ENCODE measurements at places on chromosomes 7 and 10. TPM values are rescaled to one million over a fixed set of nuclear protein-coding genes. Genes with fewer than 3 reads are reported as not detected.
A peak's percentile ranks its signal among the peaks of the same experiment; 100 is the strongest.

DNA sequence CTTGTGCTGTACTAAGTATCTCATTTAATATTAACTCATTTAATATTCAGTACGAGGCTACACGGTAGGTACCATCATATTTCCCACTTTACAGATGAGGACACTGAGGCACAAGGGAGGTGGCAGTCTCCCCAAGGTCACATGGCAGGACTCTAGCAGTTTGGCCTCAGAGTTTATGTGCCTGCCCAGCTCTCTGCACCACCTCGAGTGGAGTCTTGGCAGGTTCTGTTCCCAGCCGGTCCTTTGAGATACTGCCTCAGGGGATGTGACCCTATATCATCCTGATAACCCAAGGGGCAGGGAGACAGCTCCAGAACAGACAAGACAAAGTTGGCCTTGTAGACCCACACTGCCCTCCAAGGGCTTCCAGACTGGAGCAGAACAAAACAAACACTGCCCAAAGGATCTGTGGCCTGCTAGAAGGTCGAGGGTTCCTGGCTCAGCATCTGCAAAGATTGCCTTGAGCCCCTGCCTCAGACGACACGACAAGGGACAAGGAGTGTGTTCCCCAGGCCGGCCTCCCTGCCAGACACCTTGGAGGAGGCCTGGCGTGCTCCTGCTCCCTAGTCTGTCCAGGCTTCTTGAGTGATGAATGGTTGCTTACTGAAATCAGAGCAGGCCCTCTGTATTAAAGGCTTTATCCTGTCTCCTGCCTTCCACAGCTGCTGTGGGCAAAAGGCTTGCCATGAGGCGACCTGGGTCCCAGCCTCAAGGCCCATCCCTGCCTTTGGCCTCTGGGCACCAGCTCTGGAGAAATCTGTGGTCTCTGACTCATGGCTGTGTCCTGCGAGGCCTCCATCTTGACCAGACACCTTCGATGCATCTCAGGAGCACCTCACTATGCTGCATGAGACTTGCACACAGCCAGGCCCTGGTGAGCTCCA lies 3.9 kb upstream of the PWWP2B start:
- no peak for DNase-seq

- no peak for DNase-seq
Observed at GRCh38 chr7:101243646-101244374, 1.1 kb downstream of the FIS1 start.

DNA sequence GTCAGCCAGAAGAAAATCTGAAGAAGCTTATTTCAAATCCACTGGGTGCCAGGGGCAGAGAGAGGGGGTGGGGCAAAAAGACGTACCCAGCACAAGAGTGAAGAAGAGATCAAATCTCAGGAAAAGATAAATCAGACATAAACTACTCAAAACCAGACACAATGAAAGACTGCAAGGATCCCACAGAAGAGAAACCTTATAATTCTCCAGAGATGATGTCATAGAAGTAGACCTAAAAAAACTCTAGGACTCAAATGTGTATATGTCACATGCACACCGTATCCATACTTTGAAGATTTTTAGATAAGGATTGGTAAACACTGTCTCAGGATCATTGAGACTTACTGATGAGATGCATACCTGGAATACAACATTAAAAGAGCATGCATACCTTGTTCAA lies 98.5 kb upstream of the PIK3CG start:
- DNase-seq = no peak

GRCh38 chr10:76044751-76045150 lies 613.3 kb downstream of the LRMDA start:
- DNase-seq = no peak

Gene COL13A1
- 2.7 TPM for polyA plus RNA-seq

DNA sequence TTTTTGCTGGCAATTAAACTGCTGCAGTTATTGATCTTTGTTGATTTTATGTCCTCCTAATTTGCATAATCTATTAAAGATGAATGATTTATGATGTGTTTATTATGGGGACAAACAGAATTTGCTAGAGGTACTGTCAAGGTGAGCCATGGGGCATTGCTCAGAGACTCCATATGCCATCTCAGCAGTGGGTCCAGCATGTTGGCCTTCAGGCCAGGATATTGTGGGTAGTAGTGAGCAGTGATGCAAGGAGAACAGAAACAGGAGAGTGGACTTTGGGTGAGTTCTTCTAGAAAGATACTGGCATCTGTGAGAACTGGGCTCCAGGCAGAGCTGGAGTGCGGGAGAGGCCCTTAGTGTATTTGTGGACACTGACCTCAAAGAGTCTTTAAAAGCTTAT lies 65.9 kb downstream of the PAX2 start:
- no peak for DNase-seq

- peak; percentile 79 for DNase-seq
Observed at GRCh38 chr7:116948934-116949333, 4.4 kb upstream of the ST7 start.

Gene ACTL6B
- not detected for polyA plus RNA-seq

DNA sequence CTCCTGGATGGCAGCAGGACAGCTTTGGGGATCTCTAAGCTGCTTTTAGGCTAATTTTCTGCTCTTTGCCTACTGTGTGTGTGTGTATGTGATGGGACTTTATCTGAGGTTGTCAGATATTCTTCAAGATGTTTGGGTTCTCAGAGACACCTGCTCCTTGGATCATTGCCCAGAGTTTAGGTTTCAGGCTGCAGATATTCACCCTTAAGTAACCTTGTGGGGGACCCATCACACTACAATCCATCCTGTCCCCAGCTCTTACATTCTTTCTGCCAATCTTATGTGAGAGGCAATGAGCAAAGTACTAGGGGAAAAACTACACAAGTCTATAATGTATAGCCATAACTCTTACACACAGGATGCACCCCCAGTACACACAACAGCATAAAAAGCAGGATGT lies 263.0 kb upstream of the ZWINT start:
- DNase-seq = no peak

DNA sequence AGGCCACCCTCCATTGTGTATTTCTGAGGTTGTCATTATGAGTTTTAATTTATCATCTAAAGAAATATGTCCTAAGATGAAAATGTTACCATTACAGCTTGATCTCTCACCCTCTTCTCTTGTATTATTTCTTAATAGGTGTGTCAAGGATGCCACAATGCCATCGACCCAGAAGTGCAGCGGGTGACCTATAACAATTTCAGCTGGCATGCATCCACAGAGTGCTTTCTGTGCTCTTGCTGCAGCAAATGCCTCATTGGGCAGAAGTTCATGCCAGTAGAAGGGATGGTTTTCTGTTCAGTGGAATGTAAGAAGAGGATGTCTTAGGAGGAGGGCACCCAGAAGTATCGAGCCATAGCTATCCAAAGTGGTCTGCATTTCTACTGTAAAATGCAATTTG lies 46.8 kb downstream of the TES start:
- DNase-seq = no peak

Gene MSS51
- polyA plus RNA-seq = 3.0 TPM

Gene CDNF
- polyA plus RNA-seq = 1.7 TPM

GRCh38 chr7:37286454-37286832 lies 162.2 kb downstream of the ELMO1 start:
- no peak for DNase-seq

GRCh38 chr10:95793401-95794045 lies 37.6 kb downstream of the ENTPD1 start:
- no peak for DNase-seq

Gene ITPRID1
- polyA plus RNA-seq = 0.03 TPM

DNA sequence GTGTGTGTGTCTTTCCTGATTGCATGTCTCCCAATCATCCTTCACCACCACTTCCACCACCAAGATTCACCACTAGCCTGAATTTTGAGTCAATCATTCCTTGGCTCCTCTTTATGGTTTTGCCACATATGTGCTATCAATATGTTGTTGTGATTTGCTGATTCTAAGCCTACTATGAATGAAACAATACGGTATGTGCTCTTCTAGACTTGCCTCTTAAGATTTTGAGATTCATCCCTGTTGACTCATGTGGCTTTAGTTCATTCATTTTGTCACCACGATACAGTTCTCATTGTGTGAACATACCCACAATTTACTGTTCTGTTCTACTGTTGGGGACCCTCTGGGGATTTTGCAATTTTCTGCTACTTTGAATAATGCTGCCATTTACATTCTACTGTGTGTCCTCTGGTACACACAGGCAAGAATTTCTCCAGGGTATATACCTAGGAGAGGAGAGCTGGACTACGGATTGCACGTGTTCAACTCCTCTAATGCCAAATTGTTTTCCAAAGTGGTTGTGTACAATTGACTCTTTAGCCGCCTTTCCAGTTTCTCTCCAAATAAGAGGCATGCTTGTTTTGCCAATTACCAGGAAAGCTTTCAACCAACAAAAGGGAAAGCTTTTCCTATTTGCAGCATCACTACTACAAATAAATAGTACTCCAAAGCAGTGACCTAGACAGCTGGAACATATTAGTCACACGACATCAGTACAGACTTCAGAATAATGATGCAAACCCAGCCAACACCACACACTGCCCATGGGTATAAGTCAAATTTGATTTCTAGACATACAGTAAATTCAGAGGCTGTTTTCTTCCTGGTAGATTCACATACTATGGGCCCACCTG lies 30.0 kb downstream of the SGMS1 start:
- DNase-seq = peak; percentile 94

Gene ATG9B
- polyA plus RNA-seq = 0.78 TPM

Gene TMEM176B
- polyA plus RNA-seq = 14.6 TPM

Gene HOXA2
- 0.44 TPM for polyA plus RNA-seq

DNA sequence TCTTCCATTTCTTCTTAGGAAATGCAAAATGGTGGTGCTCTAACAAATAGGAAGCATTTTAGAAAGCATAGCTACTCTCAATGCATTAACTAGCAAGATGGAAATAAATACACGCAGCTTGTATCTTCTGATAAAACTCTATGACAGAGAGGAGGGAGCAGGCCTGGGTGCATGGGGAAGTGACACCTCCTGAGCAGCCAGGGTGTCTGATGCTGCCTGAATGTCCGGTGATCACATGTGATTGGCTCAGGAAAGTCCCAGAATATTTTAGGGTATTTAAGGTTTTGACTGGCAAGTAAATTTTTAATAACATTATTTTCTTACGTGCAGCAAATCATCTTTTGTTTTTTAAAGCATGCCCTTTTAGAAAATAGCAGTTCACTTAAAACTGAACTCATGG lies 261.0 kb upstream of the KLF6 start:
- no peak for DNase-seq

GRCh38 chr10:58267713-58268453 lies at the start of gene IPMK:
TSS of gene IPMK (minus strand) at chr10:58267894. CDS start at chr10:58267611, 283 bp downstream.
- peak; percentile 94 for DNase-seq

DNA sequence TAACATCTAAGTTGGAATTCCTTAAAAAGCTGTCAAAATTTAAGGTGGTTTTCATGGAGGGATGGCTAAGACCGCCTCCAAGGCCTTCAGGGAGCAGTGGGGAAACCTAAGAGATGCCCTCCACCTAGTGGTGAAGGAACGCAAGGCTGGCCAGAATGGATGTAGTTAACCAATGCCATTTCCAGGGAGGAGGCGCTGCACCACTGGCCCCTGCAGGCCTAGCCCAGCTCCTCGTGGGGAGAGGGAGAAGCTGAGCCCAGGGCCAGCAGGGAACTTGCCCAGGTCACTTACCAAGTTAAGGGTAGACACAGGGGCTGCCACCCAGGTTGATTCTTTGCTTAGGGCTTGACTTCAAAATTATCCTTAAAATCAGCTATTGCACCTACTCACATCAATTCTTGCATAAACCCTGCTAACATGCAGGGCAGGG lies 32.0 kb downstream of the FIGNL1 start:
- DNase-seq = peak; percentile 78

- DNase-seq = no peak
Observed at GRCh38 chr10:87702973-87703294, 43.3 kb downstream of the PAPSS2 start.

DNA sequence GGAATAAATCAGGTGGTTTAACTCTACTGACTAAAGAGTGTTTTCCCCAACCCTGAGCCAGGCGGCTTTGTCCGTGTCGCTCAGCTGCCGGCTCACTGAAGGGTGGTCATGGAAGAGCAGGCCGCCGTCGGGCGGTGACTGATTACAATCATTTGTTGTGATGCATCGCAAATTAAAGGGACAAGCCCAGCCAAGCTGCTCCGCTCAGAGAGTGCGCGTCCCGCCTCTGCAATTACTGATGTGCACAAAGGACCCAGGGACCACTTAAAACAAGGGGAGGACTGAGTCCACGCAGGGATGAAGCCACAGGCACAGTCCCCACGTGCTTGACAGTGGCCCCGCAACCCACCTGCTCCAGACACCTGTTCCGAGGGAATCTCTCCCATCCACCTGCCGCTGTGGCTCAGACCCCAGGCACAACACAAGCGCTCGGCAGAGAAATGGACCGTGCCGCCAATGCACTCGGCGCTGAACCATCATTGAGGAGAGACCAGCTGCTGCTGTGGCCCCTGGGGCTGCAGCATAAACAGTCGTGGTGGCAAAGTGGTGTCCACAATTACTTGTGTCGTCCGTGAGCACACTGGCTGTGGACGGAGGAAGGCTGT lies 526.5 kb downstream of the PTPRN2 start:
- DNase-seq = no peak

DNA sequence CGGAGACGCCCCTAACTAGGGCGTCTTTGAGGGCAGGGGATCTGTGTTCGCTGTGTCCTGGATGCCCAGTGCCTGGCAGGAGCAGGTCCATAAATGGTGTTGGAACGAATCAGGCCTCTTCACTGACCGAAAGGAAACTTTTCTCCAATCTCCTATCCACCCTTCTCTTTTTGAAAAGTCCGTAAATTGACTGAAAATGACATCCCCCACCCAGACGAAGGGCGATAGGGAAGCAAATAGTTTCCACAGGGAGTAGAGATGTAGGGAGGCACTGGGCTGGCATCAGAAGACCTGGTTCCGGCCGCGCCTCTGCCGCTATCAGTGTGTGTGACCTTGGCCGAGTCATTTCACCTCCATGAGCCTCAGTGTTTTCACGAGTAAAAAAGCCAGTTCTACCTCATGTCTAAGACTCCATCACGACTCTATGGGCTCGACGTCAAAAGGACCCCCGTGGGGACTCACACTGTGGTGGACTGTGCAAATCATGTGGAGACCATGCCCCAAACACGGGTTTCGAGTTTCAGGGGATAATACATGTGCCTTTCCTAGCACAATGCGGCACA lies 497 bp upstream of the RAB11FIP2 start:
- DNase-seq = no peak

DNA sequence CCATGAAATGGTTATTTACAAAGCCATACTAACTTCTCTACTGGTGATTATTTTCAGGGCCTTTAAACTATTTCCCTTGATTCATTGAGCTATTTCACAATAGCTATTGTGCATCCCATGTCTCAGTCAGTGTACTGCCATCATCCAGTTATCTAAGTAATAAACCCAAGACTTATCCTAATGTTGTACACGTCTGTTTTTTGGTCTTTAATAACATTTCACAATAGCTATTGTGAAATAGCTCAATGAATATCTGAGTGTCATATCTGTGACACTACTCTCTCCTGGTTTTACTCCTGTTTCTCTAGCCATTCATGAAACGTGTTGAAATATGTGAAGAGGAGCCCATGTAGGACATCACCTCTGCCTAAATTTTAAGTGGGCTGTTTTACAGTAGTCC lies 36.5 kb upstream of the TMEM140 start:
- no peak for DNase-seq

Gene CUZD1
- polyA plus RNA-seq = 0.29 TPM

DNA sequence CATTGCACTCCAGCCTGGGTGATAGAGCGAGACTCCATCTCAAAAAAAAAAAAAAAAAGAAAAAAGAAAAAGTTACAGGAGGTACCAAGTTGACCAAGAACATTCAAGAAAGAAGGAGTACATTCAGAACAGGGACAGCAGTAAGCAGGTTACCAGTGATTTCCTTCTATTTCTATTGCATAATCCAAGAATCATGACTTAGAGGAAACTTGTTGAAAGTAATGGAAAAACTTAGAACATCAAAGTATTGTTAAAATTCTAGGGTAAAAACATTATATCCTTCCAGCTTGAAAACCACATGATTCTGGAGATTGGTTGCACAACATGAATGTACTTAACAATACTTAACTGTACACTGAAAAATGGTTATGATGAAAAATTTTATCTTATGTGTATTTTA lies 25.2 kb downstream of the RAPGEF5 start:
- DNase-seq = no peak

Measured in lung (tissue), 17 donors.